ENCODE measurements at places on chromosomes 16 and 17.

DNA sequence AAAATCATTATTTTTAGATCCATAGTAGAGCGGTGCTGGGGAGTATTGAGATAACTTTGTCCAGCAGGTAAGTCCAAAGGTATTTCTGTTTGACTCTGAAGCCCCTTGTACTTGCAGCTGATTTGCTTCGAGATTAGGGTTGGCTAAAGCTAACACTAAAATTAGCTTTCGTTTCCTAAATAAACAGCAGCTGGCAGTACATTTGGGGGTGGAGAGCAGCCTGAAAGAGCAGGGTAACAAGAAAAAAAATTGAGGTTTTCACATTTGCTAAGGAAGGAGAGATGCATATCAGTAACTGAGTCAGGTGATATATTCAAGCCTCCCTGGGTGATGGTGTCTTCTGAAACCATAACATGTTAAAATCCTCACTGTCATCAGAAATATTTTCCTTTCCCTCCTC is 37.4 kb upstream of the TMC5 start:
- DNase-seq: no peak

DNA sequence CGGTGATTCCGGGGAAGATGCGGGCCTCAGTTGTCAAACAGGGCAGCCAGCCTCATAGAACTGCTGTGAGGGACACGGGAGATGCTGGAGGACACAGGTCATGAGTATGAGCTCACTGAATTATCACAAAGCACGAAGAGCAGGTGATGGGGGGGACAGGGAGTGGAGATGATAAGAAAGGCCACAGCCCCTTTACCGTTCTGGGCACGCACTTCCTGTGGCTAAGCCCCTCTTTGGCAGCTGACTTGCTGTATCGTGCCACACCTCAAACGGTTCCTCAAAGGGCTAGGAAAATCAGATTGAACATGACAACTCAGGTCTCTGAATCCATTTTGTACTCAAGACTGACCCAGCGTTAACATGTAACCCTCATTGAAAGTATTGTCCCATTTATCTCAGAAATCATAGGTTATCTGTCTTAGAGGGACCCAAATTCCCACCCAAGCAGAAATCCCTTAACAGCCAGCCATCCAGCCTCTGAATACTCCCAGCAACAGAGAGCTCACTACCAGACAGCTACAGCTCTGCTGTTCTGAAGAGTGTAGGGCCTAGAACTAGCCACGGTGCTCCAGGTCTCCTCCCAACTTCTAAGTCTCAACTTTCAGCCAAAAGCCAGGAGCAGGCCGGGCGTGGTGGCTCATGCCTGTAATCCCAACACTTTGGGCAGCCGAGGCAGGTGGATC is 5.0 kb upstream of the SRL start:
- no peak for DNase-seq

GRCh38 chr17:80035937-80036714 is at the start of gene CCDC40:
TSS of gene CCDC40 (plus strand) at chr17:80036642. CDS start at chr17:80036663, 21 bp downstream.
- peak; percentile 54 for DNase-seq

DNA sequence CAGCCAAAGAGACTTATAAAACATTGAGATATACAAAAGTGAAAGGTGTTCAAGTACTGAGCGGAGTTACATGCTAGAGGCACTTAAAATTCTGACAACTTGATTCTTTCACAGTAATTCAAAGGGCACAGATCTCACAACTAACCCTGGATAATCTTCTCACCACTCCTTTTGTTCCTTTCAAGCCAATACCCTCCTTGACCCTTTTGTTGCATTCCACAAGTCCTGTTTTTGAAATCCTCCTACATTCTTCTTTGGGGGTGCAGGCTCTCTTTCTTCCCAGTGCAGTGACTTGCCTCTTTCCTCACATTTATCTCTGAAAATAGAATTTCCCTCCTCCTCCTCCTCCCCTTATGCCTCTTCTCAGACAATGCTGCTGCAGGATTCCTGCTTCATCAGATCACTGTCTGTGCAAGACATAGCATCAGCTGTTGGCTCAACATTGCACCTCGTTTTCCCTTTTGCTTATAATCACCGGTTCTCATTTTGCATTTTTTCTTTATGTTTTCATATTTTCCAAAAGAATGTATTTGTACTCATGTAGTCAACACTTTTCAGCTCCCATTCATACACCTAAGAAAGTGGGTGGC is 199.3 kb downstream of the CDH8 start:
- DNase-seq: no peak

GRCh38 chr17:8015236-8015956 is 13.0 kb downstream of the GUCY2D start:
- DNase-seq: no peak

DNA sequence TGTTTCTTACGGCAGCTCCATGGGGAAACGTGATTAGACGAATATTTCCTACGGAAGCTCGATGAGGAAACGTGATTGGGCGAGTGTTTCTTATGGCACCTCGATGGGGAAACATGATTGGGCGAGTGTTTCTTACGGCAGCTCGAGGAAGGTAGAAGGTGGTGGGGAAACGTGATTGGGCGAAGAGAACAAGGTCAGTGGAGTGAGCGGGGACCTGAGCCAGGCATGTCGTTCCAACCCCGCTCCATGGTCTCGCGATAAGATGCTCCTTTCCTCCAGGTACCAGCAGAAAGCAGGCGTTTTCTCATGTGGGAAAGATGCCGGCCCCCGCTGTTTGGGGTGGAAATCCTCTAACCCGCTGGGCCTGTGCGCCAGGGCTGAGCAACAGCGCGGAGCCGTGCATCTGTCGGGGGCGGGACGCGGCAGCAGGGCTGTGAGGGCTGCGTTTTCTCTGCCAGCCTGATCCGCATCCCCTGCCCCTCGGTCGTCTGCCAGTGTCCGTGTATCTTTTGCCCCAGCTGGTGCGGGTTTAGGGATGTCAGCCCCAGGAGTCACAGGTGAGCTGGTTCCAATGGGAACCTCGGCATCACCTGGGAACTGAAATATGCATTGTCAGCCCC is 25.6 kb upstream of the DOC2B start:
- DNase-seq: no peak

GRCh38 chr17:80791758-80792284 is 199.8 kb upstream of the CHMP6 start:
- no peak for DNase-seq

- no peak for DNase-seq
These were observed 60.3 kb upstream of the LHX1 start for GRCh38 chr17:36876966-36877365.

DNA sequence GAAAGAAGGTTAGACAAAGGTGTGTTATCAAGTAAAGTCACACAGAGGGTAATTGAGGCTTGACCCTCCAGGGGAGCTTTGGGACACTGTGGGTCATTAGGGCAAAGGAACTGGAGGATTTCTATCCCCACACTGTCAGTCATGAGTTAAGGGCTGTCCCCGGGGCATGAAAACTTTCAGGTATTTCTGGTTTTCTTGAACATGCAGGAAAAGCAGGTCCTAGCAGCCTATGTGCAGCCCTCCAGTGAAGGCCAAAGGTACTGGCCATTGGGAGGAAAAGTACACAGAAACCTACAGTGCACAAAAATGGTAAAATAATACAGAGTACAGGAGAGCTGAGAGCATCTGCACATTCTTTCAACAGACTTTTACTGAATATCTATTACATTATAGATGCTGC is 44.4 kb upstream of the SCNN1B start:
- no peak for DNase-seq

GRCh38 chr17:63434951-63435571 is 11.0 kb downstream of the CYB561 start:
- peak; percentile 65 for DNase-seq

GRCh38 chr17:76738468-76738850 is 540 bp downstream of the MFSD11 start:
- no peak for DNase-seq

DNA sequence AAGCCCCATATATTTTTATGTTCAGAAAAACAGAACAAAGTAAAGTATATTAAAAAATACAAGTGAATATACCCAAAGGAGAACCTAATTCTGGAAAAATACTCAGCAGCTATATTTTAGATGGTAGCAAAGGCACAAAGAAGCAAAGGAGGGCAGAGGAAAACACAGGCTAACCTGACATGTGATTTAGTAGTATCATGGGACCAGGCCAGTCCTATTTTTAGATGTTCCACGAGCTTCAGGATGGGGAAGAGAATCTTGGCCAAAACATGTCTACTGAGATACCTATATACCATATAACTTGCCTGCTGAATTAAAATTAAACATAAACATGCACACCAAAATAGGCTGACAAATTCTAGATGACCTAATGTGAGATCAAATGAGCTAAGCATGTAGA is 32.9 kb downstream of the SMYD4 start:
- no peak for DNase-seq

DNA sequence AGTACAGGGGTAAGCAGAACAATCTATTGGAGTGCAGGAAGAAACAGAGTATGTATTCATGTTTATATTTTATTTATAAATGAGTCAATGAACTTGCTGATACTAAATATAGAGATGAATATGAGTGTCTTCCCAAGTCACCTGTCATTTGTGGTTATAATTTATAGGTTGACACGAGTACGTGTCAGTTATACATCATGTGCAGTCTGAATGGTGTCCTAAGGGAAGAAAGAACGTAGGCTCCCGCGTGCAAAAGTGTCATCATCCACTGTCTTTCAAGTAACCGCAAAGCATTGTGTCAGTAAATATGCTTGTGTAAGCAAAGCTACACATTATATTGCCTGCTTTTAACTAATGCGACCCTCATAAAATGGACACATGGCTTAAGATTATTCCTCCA is 786.1 kb downstream of the KCNJ2 start:
- no peak for DNase-seq

DNA sequence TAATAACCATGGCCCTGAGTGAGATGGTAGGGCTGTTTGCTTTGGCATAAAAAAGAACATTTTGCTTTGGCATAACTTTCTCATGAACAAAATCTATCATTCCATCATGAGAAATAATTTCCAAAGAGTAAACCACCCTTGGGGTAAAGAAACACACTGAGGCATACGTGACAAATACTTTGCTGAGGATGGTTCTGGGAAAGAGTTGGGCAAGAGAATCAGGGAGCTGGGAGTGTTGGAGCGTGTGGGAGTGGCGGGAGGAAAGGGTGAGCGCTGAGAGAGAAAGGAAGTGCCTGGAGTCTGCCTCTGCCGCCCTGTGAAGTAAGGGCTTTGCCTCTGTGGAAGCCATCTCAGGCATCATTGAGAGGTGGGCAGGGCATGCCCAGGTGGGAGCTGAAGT is 60.2 kb upstream of the ARHGAP44 start:
- no peak for DNase-seq

GRCh38 chr17:56629531-56630075 is 36.1 kb downstream of the NOG start:
- DNase-seq: no peak

DNA sequence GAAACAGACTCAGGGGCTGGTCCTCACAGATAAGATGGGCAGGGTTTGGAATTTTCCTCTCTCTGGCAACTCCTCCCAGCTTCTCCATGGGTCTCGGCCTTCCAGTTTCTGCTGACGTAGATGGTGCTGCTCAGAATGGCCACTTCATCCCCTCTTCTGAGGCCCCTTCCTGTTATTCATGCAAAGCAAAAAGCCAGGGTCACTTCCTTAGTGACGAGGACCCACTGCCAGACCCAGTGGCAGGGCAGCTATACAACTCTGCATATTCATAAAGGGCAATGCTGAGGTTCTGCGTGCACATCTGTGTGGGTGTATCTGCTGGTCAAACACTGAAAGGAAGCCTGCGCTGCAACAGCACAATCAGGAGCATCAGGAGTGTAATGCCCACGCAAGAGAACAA is 108.8 kb downstream of the WSCD1 start:
- no peak for DNase-seq

DNA sequence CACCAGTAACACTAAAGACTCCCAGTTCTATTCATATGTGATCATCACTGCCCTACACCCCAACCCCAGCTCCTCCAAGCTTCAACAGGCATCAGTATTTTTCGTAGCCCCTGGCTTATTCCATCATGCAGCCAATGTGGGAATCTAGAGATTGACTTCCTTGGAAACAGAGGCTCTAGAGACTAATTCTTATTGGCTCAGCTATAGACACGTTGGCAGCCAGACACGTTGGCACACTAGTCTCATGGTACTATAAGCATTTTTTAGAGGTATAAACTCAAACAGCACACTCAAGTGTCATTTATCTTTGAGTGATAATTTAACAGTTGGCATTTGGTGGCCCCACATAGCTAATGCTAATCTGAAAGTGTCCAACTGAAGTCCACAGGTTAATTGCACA is 44.4 kb upstream of the CDR2 start:
- DNase-seq: no peak

- DNase-seq: no peak
These were observed 1.4 kb upstream of the SETD6 start for GRCh38 chr16:58513874-58514273.

DNA sequence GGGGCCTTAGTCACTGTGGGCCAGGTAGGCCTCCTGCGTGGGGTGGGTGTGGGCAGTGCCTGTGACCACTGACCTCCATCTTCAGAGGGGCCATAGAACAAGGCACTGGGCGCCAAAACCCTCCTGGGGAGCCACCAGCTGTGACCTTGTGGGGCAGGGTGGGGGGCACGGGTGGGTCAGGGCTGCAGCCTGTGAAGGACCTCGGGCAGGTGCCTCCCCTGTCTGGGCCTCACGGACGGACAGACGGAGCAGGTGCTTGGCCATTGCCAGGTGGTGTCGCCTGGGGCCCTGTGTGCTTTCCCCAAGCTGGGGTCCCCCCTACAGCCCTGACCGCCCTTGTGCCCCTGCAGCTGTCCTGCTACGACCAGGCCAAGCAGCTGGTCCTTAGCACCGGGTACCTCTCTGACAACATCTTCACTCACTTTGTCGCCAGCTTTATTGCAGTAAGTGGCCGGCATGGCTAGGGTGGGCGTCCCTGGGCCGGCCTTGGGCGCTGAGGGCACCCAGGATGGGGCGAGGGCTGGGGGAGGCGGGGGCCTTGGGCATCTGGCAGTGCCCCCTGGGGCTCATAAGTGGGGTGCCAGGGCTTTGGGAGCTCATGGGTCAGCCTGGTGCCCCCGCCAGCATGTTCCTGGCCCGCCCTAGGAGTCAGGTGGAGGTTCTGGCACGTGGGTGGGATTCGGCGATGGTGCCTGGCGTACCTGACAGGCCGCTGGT is 5.1 kb downstream of the SLC25A10 start:
- no peak for DNase-seq

DNA sequence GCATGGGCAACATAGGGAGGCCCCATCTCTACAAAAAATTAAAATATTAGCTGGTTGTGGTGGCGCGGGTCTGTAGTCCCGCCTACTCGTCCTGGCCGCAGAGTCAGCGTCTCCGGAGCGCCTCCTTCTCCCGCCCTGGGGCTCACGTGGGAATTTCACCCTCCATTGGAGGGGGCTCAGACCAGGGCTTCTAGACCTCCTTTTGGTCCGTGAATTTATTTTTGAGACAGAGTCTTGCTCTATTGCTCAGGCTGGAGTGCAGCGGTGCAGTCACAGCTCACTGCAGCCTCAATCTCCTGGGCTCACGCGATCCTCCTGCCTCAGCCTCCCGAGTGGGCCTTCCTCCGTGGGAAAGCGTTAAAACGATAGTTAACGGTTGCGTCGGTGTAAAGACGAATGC is 394 bp upstream of the NME4 start:
- peak; percentile 39 for DNase-seq

GRCh38 chr17:19769946-19770652 is 22.0 kb upstream of the ALDH3A1 start:
- no peak for DNase-seq
